ENCODE measurements at places on chromosomes 2 and 18. TPM values are rescaled to one million over a fixed set of nuclear protein-coding genes. Genes with fewer than 3 reads are reported as not detected.

DNA sequence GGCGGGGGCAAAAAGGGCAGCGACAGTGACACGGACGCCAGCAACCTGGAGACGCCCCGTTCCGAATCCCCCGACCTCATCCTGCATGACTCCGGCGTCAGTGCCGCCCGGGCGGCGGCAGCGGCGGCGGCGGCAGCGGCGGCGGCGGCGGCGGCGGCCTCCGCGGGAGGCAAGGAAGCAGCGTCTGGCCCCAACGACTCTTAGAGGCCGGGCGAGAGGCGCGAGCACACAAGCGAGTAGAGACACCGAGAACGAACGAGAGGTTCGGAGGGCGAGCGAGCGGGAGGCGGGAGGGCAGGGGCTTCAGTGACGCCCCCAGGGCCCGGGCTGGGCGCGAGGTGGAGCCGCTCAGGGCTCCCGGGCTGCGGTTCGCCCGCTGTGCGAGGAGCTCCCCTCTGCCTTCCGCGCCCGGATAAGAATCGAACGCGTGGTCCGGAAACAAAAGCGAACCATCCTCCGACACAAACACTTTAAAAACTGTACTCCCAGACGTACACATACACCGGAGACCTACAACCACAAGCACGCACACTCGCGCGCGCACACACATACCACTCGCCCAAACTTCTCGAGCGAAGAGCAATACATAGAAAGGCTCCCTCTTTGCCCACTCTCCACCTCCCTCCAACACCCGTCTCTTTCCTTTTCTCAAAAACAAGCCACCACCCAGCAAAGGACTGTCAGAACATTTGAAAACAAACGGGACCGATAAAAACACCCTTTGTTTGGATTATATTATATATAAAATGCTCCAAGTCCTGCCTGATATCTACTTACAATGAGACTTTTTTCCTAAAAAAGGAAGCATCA, 2.8 kb downstream of the SP9 start:
- H3K4me3 ChIP-seq: peak overlapping the region; percentile 77
- peak; percentile 55 for DNase-seq
- no peaks in the 10 kb centered on the region for H3K36me3 ChIP-seq
- peak overlapping the region; percentile 90 for H3K27ac ChIP-seq

The C2orf78 gene
- total RNA-seq: not detected

The COL4A3 gene
- total RNA-seq: 0.39 TPM

- DNase-seq: no peak
- H3K36me3 ChIP-seq: no peaks in the 10 kb centered on the region
- H3K4me1 ChIP-seq: peaks cover 35% of the 10 kb centered on the region
- no peaks in the 10 kb centered on the region for H3K27me3 ChIP-seq
Measured at GRCh38 chr18:47163241-47163640, 12.9 kb downstream of the IER3IP1 start.

DNA sequence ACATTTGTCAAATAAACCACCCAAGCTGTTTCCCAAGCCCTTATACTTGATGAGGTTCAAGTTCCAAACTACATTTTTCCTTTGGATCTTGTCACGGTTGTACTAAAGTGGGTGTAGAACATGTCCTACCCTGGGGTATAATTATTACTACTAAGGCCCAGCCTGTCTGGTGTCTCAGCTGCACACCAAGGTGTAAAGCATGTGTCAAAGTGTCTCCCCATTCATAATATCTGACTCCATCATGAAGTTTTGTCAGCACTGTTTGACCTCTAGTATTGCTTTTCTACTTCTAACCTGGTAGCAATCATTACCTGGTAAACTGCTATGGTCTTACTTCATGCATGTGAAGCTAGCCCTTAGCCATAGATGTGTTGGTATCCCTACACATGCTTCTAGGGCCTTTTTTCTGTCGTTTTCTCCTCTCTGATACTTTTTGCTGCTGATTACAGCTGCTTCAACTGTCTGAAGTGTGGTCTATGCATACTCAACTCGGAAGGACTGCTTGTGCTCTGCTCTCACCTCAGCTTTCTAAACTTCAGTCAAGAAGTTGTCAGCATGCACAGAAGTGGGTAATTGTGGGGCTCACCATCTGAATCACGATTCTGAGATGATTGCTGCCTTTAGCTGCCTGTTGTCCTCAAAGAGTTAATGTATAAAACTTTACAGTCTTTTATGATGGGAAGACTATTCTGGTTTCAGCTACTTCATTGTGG, 445.7 kb upstream of the TRIB2 start:
- peaks cover 9% of the 10 kb centered on the region for H3K27me3 ChIP-seq
- H3K27ac ChIP-seq: no peak overlapping the region
- DNase-seq: peak; percentile 55
- peaks cover 17% of the 10 kb centered on the region for H3K4me1 ChIP-seq
- no peaks in the 10 kb centered on the region for H3K36me3 ChIP-seq

- no peaks in the 10 kb centered on the region for H3K36me3 ChIP-seq
- no peak overlapping the region for H3K4me3 ChIP-seq
- H3K27me3 ChIP-seq: peaks cover 7% of the 10 kb centered on the region
- H3K4me1 ChIP-seq: no peaks in the 10 kb centered on the region
- no peak for DNase-seq
- H3K27ac ChIP-seq: no peak overlapping the region
Measured at GRCh38 chr18:75754433-75754832, 326.9 kb upstream of the SMIM21 start.

The ROCK1 gene
- total RNA-seq: 67.5 TPM

The CCDC102B gene
- 3.3 TPM for total RNA-seq

DNA sequence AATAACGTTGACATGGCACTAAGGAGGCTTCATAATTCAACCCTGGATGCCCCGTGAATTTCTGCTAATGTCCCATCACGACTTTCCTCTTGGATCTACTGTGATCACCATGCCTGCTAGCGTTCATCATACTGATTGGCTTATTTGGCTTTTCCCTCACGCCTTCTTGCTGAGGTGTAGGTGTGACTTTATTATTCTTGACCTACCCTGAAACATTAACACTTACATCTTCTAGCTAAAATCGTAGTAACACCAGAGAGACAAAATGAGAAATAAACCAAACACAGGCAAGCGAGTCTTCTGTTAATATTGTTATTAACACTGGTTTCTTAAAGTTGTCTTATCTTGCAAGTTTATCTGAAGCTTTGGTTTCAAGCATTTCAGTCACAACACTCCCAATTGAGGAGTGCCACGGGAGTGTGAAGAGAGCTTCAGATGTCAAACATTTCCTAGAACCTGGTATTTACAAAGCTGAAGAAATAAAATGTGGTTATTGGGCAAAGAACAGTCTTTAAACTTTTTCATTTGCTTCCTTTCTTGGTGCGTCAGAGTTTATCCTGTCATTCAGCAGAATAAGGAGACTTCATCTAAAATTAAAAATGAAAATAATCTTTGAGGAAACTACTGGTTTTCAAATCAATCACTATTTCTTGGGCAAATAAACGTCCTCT, 15.4 kb upstream of the STAT1 start:
- H3K27ac ChIP-seq: peak overlapping the region; percentile 85
- DNase-seq: no peak
- H3K4me1 ChIP-seq: peaks cover 62% of the 10 kb centered on the region
- no peaks in the 10 kb centered on the region for H3K27me3 ChIP-seq
- H3K4me3 ChIP-seq: peak overlapping the region; percentile 43

- no peak overlapping the region for H3K4me3 ChIP-seq
- H3K27me3 ChIP-seq: no peaks in the 10 kb centered on the region
- no peak for DNase-seq
- no peaks in the 10 kb centered on the region for H3K36me3 ChIP-seq
Measured at GRCh38 chr2:50772607-50773006, 259.3 kb downstream of the NRXN1 start.

DNA sequence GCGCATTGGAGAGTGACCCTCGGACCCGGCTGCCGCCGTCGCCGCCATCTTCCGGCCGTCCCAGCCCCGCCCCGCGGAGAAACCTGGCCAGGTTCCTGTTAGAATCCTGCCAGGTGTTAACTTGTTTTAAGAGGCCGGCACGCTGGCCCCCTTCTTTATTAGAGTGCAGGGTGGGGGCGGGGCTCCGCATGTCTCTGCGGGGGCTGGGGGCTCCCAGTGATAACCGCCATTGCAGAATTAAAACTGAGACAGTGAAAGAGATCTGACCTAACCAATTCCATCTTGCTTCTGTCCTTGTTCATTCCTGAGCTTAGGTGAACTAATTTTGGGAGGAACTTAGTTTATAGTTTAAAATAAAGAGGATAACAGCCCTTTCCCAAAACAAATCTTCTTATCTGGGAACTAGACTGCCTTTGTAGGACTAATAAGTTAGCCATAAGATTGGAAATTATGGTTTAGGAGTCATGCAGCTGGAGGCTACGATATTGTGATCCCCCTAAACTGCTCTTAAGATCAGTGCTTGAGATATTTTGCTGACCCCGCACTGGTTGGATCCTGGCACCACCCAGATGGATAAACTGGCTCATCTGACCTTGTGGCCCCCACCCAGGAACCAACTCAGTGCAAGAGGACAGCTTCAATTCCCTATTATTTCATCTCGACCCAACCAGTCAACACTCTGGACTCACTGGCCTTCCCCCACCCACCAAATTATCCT, 543 bp upstream of the STARD7 start:
- H3K27me3 ChIP-seq: no peaks in the 10 kb centered on the region
- peak overlapping the region; percentile 87 for H3K27ac ChIP-seq
- H3K4me1 ChIP-seq: peaks cover 47% of the 10 kb centered on the region
- peaks cover 16% of the 10 kb centered on the region for H3K36me3 ChIP-seq

DNA sequence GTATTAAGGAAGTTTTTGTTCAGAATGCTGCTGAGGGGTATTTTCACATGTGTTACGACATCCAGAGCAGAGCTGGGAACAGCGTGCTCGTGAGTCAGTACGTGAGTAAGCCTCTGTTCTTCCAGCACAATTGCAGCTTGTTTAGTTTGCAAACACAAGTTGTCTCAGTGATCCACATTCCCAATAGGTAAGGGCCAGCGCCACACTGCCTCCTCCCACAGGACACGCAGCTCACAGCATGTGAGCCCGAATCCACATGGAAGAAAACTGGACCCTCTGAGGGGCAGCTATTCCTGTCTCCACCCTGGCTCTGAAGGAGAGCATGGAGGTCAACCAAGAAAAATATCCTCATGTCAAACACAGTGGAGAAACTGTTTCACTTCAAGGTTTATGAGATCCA, 173.9 kb upstream of the PID1 start:
- no peak overlapping the region for H3K27ac ChIP-seq
- peaks cover 13% of the 10 kb centered on the region for H3K27me3 ChIP-seq
- no peak overlapping the region for H3K4me3 ChIP-seq
- DNase-seq: no peak

DNA sequence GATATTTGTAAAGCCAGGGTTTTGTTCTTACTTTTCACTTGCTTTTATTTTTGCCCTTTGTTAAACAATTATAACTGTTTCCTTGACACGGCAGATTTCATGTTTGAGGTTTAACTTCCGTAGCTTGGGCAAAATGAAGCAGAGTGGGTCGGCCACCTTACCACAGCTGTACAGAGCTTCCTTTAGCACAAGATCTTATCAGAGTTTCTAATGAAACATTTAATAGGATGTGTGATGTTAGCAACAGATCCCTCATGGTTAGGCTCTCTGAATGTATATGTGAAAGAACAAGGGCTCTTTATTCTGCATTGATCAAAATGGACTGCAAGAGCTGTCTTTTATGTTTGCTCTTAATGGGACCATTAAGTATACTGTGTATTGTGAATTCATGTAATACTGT, 22.3 kb downstream of the RNF125 start:
- peaks cover 78% of the 10 kb centered on the region for H3K4me1 ChIP-seq
- H3K27me3 ChIP-seq: no peaks in the 10 kb centered on the region
- peaks cover 51% of the 10 kb centered on the region for H3K36me3 ChIP-seq
- H3K27ac ChIP-seq: peak overlapping the region; percentile 76

DNA sequence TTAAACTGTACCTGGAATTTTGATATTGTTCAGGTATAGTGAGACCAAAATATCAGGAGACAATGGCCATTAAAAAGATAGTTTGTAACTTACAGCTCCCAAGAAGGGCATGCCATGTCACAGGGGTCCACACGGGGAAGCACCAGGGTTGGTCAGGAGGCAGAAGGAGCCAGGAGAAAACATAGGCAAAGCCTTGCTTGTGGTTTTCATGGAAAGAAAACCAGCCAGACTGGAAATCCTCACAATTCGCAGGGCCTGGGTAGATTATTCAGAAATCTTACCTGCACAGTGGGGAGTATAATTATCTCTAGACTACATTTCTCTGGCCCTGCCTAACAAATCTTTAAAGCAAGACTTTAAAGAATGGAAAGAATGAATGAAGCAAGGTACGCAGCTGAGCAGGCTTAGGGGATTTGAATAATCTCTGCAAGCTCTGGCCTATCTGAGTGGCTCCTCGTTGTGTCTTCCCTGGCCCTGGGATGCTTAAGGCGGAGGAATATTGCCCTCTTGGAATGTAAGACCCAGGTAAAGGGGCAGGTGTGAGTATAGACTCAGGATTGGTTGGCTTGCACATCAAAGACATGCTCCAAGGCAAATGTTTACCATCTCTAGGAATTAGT, 66.9 kb upstream of the CDC42EP3 start:
- H3K27me3 ChIP-seq: no peaks in the 10 kb centered on the region
- no peak overlapping the region for H3K4me3 ChIP-seq
- DNase-seq: no peak
- no peaks in the 10 kb centered on the region for H3K36me3 ChIP-seq
- H3K27ac ChIP-seq: no peak overlapping the region
- H3K4me1 ChIP-seq: no peaks in the 10 kb centered on the region

The NR4A2 gene
- total RNA-seq: 36.1 TPM
